ENCODE measurements at places on chromosomes 1 and 21.

DNA sequence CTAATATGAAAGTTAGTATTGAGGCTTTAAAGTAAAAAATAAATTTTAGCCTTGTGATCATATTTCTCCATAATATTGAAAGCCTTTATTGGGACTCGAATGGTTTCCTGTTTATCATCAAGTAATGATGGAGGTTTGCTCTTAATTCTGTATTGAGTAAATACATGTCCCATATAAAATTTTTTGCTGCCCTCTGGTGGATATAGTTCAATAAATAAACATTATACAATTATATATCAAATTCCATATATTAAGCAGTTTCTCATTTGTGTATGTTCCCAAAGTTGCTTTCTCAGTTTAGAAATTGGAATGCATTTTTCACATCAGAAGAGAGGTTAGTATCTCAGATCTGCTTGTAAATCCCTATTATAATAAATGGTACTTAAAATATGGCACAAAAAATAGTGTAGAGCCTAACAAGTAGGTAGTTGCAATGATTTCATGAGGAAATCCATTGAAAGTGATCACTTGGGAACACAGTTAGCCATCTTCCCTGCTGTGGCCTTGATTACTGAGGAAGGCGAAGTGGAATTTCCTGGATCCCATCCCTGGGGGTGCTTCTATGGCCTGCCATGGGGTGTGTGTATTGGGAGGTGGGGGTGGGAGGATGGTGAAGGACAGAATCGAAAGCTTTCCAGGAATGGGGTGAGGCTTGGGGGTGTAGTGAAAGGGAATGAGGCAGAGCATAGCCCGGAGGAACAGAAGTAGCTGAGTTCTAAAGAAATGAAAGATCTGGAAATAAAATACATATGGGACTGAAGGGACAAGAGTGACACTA is 84.1 kb upstream of the C21orf91 start:
- DNase-seq: peak; percentile 45

DNA sequence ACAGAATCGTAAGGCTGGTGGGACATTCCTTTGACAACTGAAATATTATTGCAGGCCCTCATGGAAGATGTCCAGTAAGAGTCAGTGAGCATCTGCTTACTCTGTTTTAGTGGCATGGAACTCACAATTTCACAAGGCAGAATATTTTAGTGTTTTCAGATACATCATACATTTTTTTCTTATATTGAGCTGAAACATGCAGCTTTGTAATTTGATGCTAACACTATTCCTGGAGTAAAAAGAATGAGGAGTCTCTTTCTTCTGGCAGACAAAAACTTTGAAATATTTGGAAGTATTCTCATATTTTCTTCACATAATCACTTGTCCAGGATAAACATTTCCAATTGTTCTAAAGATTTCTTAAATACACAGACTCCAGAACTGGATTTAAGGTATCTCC is 17.7 kb downstream of the CLDN17 start:
- DNase-seq: peak; percentile 25

DNA sequence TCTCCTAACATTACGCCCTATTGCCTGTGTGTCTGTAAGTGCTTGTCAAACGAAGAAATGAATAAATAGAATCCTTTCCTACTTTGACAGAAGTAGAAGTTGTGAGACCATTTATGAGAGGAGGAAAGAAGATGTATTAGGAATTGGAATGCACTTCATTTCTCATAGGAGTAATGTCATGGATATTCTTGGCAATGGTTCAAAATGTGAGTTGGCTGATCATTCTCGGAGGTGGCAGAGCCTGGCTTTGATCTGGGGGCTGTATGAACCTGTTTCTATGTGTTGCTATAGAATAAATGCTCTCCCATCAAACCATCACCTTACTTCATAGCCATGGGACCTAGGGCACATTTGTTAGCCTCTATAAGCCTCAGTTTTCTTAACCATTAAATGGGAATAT is 10.1 kb upstream of the SERBP1 start:
- no peak for DNase-seq

DNA sequence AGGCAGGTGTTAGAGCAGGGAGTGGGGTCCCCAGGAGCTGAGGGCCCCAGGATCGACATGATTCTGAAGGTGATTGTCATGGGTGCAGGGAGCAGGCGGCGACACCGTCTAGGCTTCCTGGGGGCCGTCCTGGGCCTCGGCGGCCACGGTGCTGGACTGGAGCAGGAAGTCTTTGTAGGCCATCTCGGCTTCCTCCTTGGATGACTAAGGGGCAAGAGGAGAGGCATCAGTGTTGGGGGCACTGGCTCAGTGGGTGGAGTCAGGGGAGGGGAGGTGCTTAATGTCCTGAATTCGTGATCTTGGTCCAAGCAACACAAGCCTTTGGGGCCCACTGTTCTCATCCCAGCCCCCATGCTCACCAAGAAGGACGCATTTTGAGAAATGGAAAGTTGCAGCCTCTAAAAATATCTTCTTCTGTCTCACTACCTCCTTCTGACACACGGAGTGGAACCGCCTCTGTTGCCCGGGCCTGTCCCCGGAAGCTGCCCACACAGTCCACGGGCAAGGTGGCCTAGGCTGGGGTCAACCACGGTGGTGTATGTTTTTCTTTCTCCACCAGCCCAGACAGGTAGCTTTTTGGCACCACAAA is 8.6 kb upstream of the FCMR start:
- DNase-seq: no peak

DNA sequence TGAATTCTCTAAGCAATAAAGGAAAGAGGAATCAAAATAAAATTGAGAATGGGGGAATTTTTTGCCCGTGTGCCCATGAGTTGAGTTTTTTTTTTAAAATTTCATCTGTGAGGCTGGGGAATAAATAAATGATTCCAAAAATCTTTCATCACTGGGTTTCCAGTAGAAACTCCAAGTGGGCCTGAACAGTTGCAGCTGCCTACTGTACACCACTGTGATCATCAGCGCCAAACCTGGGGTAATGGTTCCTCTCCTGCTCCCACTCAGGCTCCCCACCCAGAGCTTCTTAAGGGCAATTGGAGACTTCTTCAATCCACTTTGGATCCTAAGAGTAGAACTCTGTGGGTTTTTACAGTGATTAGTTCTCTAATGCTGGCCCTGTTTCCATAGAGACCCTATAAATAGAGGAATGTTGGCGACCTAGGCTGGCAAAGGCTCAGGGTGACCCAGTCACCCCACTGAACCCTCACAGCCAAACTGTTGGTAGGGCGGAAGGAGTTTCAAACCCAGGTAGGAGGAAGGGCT is 9.3 kb downstream of the TMCC2 start:
- DNase-seq: no peak

DNA sequence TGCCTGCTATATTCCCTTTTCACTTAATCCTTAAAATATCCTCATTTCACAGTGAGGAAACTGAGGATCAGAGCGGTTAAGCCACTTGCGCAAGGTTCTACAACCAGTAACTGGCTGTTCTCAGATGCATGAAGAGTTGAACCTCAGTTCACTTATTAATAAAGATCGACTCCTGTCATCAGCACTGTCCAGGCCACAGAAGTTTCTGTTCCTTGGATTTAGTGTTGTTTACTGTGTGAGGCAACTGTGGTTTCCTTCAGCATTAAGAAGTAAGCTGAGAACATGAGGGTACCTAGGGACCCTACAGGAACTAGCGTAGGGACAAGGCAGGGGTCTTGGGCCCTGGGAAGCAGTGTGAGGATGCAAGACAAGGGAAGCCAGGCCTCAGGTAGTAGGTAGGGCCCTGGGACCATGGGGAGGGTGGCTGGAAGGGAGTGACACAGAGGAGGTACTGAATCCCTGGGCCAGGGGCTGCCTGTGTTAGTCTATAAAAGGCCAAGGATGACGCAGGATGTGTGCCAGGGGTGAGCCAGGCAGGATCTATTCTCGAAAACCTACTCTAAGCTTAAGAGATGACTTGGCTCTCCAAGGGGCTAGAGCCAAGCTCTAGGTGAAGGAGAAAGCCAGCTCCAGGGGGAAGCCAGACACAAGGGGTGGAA is 181.2 kb upstream of the CSF3R start:
- DNase-seq: no peak

- no peak for DNase-seq
These were observed 1359.0 kb upstream of the ADGRL4 start for GRCh38 chr1:80365359-80366021.

- no peak for DNase-seq
These were observed 26.4 kb downstream of the HSPG2 start for GRCh38 chr1:21910558-21911204.

- no peak for DNase-seq
These were observed 658.9 kb downstream of the NPHP4 start for GRCh38 chr1:5333291-5333690.

- DNase-seq: no peak
These were observed 84.7 kb downstream of the DISP3 start for GRCh38 chr1:11563560-11564069.

GRCh38 chr1:152645146-152645545 is 18.0 kb upstream of the LCE2D start:
- no peak for DNase-seq

DNA sequence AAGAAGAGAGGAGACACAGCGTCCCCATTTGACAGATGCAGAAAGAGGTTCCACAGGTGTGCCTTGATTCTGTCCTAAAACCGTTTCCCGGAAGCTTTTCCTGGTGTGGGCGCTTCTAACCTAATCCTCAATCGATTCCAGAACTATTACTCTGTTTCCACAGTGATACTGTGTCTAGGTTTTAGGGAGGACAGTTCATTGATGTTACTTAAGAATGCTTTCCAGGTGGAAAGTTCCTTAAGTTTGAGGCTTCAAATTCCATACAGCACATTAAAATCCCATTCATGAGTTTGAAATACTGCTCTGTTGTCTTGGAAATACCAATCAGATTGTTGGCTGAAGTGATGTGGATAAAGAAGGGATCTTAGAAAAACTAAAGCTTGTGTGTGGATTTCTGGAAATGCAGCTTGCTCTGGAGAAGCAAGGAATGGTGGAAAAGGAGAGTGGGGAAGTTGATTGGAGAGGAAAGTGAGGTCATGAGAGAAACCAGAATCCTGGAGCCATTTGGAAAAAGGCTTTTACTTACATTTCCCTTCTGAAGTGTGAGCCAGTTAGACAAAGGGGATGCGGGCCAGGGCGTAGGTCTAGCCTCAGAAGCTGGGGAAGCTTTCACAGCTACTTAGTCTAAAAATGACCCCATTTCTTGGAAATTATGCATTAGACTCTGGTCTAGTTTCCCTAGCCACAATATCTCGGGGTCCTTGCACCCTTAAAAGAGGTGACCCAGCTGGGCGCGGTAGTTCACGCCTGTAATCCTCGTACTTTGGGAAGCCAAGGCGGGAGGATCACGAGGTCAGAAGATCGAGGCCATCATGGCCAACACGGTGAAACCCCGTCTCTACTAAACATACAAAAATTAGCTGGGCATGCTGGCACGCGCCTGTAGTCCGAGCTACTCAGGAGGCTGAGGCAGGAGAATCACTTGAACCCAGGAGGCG is 6.7 kb downstream of the ELF3 start:
- no peak for DNase-seq

DNA sequence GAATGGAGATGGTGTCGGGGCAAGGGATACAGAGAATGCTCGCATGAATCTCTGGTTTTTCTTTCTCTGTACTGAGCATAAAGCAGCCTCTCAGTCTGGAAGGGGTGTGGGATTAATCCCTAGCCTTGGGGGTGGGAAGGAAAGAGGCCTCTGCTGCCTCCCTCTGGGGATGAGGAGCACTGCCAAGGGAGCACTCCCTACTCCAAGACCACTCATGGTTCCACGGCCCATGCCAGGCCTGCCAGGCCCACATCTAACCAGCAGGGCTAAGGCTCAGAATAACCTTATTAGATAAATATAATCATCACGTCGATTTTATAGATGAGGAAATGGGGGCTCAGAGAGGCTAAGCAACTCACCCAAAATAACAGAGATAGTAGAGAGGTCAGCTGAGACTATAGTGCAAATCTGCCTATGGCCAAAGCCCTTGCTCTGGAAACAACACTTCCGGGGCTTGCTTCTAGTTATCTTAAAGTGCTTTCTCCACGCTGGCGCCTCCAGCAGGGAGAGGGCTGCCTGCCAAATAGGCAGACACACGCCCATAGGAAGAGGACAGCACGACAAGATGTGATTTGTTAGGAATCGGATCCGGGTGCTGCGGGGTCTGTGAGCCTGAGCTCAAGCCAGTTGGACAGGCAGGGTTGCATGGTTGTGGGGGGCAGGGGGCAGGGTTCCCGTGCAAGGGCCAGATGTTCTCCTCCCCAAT is 522 bp downstream of the TEX35 start:
- peak; percentile 53 for DNase-seq

- no peak for DNase-seq
These were observed 11.5 kb downstream of the RCC2 start for GRCh38 chr1:17427696-17428660.

DNA sequence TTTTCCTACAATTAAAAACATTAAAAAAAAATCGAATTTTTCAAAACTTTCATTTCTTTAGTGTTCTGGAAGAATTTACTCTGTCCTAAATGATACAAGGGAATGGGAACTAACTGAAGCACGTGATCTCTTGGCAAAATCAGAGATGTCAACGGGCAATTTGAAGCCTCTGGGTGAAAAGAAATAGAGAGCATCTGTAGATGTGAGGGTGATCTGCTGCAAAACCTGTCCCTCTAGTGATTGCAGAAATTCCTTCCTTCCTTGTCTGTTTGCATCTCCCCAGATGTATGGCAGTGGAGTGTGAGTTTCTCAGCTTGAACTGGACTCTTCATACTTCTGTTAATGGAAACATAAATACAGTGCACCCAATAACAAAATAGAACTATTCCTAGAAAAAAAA is 100.5 kb upstream of the S1PR1 start:
- no peak for DNase-seq

DNA sequence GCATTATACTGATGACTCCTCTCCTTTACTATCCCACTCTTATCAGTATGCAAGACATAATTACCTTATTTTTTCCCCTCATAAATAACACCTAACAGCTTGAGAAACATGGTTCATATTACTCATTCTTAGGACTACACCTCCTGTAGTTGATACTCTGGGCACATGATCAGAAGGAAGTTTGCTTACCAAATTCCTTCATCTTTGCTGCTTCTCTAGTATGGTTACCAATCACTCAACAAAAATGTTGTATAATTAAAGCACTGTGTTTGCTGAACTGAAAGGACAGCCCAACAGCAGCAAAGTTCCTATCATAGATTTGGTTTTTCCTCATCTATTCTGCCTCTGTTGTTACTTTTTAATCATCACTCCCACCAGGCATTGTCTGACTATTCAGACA is 586.3 kb downstream of the LRRIQ3 start:
- no peak for DNase-seq

DNA sequence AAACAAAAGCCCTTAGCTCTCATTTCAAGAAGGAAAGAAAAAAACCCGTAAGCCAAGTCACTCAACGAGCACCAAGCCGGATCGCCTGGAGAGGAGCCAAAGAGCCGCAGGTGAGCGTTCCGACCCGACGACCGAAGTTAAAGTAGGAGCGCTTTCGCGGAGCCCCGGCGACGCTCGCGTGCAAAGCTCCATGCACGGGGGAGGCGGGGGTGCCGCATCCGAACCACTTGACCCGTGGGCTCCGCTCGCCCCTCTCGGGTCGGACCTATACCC is 382 bp downstream of the GPBP1L1 start:
- DNase-seq: peak; percentile 8

GRCh38 chr1:12618661-12618964 is 603 bp upstream of the DHRS3 start:
- no peak for DNase-seq

DNA sequence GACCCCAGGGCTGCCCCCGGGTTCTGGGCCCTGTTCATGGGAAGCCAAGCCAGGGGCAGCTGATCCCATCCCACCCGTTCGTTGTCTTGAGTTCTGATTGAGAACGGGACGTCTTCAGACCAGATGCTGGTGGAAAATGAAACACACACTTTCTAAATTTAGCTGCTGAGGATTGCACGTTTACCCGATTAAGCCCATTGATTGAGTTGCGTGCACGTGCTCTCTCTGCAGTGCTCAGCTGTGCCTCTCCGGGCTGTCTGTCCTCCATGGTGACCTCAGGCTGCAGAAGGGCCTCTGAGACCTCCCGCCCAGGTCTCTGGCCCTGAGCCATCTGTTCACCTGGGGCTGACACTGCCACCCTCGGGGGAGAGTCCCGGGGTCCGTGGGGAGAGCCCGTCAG is 27.0 kb upstream of the PEX10 start:
- no peak for DNase-seq
